ENCODE measurements at places on chromosomes 1 and 21.

GRCh38 chr21:15243406-15243805 is 178.6 kb upstream of the NRIP1 start:
- no peak for DNase-seq

DNA sequence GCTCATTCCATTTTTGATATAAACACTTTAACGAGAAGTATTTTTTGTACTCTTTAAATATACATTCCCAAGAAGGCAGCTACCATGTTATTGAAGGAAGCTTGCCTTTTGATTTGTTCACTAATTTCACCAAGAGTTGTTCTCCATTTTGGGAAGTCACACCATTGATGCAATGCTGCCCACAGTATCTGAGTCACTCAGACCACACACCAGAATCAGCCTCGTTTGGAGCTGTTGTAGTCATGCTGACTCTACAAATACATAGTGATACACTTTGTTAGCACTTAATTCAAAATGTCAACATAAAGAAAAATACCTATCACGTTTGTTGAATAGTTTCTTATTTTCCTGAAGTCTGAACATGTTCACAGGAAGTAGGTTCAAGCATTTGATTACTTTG is 78.7 kb downstream of the PAPPA2 start:
- DNase-seq, result no peak

DNA sequence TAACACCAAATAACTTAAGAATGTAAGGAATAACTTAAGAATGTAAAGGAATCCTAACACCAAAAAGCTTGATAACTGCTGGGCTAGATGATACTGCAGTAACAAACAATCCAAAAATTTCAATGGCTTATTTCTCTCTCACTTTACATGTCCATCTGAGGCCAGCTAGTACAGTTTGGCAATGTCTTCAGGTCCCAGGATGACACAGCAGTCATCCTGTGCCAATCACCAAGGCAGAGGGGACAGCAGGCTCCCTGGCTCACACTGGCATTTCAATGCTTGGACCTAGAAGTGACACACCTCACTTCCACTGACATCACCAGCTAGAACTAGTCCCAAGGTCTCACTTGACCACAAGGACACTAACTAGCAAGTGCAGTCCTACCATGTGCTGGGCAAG is 15.3 kb downstream of the DNAJC11 start:
- DNase-seq, result no peak

DNA sequence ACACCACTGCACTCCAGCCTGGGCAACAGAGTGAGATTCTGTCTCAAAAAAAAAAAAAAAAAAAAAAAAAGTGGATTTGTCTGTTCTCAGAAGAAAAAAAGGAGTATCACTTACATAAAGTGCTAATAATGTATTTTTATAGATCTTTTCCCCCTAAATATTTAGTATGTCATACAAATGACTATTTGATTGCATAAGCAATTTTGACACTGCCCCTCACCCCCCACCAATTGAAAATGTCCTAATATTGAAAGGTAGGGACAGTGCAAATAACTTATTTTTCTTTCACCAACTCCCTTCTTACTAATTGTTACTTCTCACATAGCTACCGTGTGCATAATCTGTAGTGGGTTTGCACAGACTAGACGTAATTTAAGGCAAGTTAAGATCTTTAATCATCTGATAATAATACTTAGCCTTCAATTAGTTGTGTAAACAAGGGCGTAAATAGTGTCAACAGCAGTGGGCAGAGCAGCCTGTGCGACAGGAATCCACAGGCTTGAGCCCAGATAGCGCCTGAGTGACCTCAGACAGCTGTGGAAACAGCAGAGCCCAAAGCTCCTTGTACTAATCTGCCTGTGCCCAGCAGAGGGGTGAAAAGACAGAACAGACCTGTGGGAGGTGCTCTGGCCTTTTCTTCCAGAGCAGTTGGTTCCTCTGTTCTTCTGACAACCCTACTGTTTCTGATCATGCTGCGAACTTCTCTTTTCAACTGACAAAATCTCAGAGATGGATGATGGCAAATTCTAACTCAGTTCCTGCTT is 4.5 kb upstream of the IER5 start:
- peak; percentile 40 for DNase-seq

Measured in lung (tissue), 17 donors.